ENCODE measurements at places on chromosomes 11 and 22. TPM values are rescaled to one million over a fixed set of nuclear protein-coding genes. Genes with fewer than 3 reads are reported as not detected.

EXPH5 gene
- under 0.01 TPM for total RNA-seq

CHRNA10 gene
- total RNA-seq: 0.41 TPM

SMIM35 gene
- not detected for total RNA-seq

OR5F1 gene
- total RNA-seq: not detected

LMO2 gene
- 17.1 TPM for total RNA-seq

ACR gene
- not detected for total RNA-seq

Data from frontal cortex (tissue), 4 donors.